Stimulated activated CD8-positive, alpha-beta memory T cell treated with anti-CD3 and anti-CD28 coated beads, Interleukin-2, amount 100 ng/mL, for 48 hours (primary cell): ENCODE measurements at places on chromosomes 2 and 18.

GRCh38 chr2:158756331-158756730 is 38.8 kb upstream of the DAPL1 start:
- DNase-seq: no peak

GRCh38 chr2:135202751-135203150 is 150.7 kb downstream of the RAB3GAP1 start:
- no peak for DNase-seq

- DNase-seq: no peak
Measured at GRCh38 chr2:74384051-74384450, 3.9 kb upstream of the DCTN1 start.

GRCh38 chr2:225793736-225794550 is 394.4 kb downstream of the NYAP2 start:
- no peak for DNase-seq

GRCh38 chr2:29562319-29562718 is 359.1 kb downstream of the ALK start:
- no peak for DNase-seq

DNA sequence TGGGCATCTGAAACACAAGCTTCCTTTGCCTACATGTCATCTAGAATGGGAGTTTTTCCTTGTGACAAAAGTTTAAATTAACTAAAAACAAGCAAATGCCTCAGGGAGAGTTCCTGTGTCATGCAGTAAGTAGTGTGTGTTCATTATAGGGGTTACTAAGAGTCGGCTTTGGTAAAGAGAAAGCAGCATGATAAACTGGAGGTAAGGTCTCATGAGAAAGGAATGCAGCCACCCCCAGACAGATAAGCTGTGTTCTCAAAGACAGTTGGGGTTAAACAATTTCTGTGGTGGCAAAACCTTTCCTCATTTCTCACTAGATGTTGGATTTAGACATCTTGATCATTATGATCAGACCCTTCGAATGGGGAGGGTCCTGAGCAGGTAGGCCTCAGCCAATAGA is 129.7 kb downstream of the MAP4K4 start:
- DNase-seq: no peak

GRCh38 chr2:109087055-109087663 is 41.8 kb upstream of the SH3RF3 start:
- DNase-seq: no peak

DNA sequence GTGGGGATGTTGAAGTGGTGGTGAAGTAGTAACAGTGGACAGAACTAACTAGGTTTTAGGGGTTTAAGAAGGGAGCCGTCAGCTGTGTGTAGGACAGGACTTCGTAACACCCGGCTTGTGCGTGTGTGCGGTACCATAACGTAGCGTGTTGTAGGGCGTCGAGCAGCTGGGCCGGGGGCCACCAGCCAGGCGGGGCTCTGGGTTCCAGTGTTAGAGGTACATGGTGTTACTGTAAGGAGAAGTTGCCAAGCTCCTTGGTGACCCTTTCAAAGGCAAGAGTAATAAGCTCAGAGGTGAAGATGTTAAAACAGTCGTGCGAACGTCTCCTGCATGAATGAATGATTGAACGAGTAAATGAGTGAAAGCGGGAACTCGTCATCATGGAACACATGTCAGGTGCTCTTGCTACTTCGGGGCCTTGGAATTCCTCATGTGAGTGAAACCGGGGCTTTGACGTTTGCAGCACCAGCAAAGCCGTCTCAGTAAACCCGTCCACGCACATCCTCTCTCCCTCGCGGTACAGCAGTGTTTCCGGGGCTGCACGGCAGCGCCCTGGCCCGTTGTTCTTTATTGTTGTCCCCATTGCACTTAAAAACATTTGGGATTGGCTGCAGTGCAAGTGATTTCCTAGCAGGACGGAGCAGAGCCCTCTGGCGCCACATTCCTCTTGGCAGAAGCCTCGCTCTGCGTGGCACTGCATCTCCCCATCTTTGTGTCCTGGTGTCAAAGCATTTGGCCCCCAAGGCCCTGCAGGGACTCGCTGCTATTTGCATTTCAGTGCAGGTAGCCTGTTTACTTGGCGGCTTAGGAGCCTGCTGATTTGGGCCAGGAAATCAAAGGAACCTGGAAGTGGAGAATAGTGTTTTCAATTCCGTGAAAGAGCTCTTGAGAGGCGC is 115.0 kb downstream of the GBX2 start:
- DNase-seq: no peak

- DNase-seq: no peak
Measured at GRCh38 chr2:187358531-187358930, 89.5 kb downstream of the CALCRL start.

DNA sequence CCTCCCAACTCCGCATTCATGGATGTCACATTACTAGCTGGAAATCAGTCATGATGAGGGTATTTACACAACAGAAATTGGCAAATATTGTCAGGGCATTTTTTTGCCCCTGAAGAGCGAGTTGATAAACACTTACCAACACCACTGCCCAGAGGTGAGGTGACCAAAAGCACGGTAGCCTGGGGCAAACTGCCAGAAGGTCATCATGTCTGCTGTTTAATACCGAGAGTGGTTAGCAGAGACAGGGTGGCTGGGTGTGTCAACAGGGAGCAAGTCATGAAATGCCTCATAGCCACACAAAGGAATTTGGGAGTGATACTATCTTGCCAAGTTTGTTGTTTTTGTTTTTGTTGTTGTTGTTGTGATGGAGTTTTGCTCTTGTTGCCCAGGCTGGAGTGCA is 37.0 kb upstream of the EPC2 start:
- DNase-seq: no peak

GRCh38 chr2:240966906-240967680 is 31.3 kb upstream of the SNED1 start:
- DNase-seq: no peak

GRCh38 chr18:12409469-12409868 is 1.7 kb downstream of the PRELID3A start:
- no peak for DNase-seq

- DNase-seq: no peak
Measured at GRCh38 chr2:25386971-25387875, 45.5 kb upstream of the DNMT3A start.

- DNase-seq: no peak
Measured at GRCh38 chr2:232316461-232317330, 61.9 kb upstream of the ALPP start.

GRCh38 chr2:53826587-53827397 is 33.0 kb downstream of the GPR75 start:
- DNase-seq: no peak

GRCh38 chr2:117068371-117068770 is 746.1 kb upstream of the DDX18 start:
- no peak for DNase-seq

- no peak for DNase-seq
Measured at GRCh38 chr2:48590017-48590416, 27.6 kb upstream of the GTF2A1L start.

DNA sequence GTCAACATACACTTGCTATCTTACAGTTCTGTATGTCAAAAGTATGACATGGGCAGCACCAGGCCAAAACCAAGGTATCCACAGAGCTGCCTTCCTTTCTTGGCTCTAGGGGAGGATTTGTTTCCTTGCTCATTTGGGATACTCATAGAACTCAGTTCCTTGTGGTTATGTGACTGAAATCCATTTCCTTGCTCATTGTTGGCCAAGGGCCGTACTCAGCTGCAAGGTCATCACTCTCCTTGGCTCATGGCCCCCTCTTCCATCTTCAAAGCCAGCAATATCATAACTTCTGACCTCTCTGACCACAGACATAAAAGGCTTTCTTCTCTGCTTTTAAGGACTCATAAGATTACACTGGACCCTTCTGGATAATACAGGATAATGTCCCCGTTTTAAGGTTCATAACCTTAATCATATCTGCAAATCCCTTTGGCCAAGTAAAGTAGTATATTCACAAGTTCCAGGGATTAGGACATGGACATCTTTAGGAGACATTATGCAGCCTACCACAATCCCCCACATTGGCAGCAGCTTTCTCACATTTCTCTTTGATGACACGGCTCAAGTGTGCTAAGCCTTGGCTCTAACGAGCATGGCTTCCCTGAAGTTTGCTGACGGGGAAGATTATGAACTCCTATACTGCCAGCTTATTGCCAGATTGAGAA is 20.9 kb downstream of the TMEM237 start:
- no peak for DNase-seq

DNA sequence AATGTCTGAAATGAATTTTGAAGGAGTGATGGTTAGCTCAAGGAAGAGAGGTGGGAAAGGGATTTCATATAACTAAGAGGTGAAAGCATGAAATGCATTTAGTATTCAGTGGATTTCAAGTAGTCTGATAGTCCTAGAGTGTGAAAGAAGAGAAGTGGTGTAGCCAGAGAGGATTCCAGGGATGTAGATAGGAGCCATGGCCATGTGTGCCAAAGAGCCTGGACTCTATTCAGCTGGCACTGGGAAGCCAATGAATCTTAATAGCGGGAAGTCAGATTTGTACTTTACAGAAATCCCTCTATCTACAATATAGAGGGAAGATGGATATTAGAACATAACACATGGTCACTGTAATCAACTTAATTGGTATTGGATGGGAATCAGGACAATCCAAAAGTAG is 8.3 kb upstream of the BOLL start:
- no peak for DNase-seq

DNA sequence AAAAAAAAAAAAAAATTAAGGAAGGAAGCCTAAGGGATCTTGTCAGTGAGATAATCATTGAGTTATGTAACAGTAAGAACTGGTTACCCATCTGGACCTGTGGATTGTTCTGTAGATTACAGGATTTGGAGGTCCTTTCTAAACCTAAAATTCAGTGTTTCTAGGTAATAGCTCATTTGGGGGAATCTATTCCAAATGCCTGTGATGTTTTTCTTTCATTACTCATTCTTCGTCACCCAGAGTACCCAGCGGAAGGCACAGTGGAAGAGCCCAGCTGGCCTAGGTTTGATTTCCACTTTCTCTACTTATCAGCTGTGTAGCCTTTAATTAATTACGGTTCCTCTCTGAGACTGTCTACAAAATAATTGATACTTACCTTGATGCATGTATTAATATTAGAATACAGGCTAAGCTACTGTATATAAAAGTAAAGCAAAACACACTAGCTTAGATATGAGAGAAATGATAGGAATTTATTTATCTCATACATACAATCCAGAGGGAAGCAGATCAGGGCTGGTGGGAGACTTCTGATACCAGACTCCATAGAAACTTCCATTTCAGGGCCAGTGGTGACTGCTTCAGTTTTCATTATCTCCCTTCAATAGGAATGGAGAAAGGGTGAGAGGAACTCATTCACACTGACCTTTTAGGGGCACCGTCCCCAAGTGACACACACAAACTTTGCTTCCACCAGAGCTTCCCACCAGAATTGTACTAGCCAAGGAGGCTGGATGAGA is 115.8 kb upstream of the NOSTRIN start:
- no peak for DNase-seq

DNA sequence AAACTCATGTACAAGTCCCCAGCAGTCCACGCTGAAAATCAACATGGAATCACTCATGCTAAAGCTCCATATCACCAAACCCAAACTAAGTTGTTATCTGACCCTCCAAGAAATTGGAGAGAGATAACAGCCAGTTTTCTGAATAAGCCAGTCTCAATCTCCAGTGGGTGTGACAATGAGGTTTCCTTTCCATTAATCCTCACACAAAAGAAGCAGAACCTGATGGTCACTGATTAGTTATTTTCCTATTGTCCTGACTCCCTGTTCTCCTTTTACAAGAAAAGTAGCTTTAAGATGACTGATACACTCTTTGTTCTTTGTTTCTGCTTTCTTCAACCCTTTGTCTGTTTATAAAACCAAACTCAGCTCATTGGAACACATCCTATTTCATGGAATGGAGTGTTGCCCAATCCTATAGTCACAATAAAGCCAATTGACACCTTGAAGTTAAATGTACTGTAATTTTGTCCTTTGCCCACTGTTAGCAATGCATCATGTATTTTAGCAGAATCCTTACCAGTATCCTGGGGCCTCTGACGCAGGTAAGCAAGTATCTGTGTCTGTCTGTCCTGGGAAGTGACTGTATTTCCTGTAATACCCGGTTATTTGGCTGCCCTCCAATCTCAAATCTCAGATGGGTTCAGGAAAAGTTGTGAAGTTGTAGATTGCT is 30.6 kb upstream of the SH3RF3 start:
- DNase-seq: no peak

GRCh38 chr18:64982414-64983055 is 768.3 kb upstream of the CDH7 start:
- DNase-seq: no peak

- DNase-seq: no peak
Measured at GRCh38 chr2:44250376-44250775, 24.9 kb upstream of the SLC3A1 start.

GRCh38 chr2:238635647-238636051 is 208.9 kb downstream of the ASB1 start:
- DNase-seq: no peak

DNA sequence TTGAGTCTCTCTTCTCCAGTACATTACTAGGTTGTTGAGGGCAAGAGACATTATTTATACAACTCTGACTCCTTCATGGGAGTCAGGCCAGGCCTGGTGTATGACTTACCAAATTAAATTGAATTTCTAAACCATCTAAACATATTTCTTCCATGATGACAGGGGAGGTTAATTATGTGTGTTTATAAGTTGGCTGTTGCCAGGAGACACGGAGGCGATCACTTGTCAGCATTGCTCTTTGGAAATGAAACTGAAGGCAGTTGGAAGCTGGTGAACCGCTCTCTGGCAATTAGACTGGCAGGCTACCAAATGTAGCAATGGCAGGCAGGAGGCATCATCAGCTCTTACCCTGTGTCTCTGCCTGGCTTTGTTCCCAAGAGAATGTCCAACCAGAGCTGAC is 241.4 kb downstream of the KCNS3 start:
- no peak for DNase-seq

DNA sequence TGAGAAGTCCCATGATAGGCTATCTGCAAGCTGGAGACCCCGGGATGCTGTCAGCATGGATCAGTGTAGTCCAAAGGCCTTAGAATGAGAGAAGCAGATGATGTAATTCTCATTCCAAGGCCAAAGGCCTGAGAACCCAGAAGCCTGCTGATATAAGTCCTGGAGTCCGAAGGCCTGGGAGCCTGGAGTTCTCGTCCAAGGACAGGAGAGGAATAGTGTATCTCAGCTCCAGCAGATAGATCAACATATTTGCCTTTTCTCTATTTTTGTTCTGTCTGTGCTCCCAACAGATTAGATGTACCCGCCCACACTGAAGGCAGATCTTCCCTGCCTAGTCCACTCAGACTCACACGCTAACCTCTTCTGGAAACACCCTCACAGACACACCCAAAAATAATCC is 454.9 kb upstream of the CHAC2 start:
- no peak for DNase-seq

GRCh38 chr2:108346827-108347226 is 30.9 kb upstream of the SULT1C4 start:
- DNase-seq: no peak

- no peak for DNase-seq
Measured at GRCh38 chr2:232626584-232626983, 6.8 kb upstream of the EFHD1 start.

- no peak for DNase-seq
Measured at GRCh38 chr2:107430006-107430405, 396.7 kb upstream of the RGPD4 start.

- no peak for DNase-seq
Measured at GRCh38 chr2:9178110-9178903, 28.3 kb upstream of the ASAP2 start.

- DNase-seq: no peak
Measured at GRCh38 chr2:174524527-174524926, 37.7 kb upstream of the GPR155 start.
